ENCODE measurements at places on chromosomes 16 and 17.

- peak; percentile 42 for DNase-seq
Observed at GRCh38 chr16:79472426-79472825, 128.1 kb downstream of the MAF start.

- DNase-seq, result peak; percentile 59
Observed at GRCh38 chr17:17661834-17662385, 19.3 kb upstream of the RAI1 start.

GRCh38 chr17:17782523-17783115 is 54.2 kb downstream of the SREBF1 start:
- DNase-seq, result peak; percentile 12

DNA sequence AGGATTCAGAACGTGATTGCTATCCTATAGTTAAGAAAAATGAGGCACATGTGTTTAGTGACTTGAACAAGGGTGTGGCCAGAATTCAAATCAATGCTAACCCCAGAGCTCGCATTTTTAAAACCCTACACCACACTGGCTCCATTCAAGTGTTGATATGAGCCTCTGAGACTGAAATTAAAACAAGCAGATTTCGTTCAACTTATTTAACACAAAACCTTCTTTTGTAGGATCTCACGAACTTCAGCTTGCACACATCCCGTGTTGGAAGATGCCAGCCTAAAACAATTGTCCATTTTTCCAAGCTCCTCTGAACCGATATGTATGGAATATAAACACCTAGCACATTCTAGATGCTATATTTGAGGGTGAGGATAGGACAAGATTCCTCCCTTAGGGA is 231.0 kb upstream of the IRX5 start:
- DNase-seq, result no peak

DNA sequence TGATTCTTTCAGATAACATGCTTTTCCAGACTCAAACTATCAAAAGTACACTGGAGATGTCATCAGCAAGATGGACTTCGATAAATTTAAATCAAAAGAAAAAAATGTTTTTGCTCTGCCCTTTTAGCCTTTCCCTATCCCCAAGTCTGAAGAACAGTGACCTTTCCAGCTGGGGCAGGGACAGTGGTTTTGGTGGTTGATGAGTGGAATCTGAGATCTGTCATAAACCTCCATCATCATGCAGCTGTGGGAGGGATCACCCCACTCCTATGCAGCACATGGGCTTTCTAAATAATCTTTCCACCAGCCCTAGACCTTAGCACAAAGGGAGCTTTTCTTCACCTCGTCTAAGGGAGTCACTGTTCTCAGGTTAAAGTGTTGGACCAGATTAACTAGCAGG is 869.5 kb upstream of the SOX9 start:
- DNase-seq, result no peak

DNA sequence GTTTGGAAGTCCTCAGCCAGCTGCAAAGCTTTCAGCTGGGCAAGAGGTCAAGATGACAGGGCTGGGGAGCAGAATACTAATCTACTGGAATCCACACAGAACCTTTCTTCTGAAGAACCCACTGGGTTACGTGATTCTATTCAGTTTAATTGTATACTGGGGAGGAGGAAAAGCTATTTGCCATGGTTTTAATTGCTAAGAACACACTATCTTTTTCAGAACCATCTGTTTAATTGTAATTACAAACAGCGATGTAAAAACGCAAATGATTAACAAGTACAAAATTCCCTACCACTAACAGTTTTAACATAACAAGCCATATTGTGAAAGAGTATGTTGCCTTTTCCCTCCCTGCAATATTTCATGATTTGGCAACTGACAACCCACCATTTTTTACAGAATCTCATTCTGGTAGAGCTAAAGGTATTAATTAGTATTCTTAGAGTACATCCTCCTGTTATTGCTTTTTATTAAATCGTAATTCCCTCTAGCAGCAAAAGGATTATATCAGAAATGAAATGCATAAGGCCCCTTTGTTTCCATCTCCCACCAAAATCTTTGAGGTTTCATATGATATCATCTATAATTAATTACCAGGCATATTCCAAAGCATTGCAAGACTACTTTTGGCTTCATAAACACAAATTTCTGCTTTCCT is 12.1 kb downstream of the HYDIN start:
- DNase-seq, result no peak

DNA sequence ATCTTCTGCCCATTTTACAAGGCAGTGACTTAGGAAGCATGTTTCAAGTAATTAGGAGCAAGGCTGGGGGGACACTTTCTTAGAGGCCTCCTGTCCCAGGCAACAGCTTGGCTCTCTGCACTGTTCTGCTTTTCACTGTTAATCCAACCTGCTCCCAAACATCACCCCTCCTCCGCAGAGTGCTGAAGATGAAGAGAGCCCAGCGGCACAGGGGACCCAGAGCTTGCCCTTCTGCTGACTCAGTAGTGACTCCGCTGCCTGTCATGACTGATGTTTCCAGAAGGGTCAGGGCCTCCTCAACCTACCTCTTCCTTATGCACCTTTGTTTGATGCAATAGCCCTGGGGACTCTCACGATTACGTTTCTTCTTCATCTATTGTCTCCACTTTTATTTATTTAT is 38.9 kb upstream of the NDRG4 start:
- DNase-seq, result no peak

DNA sequence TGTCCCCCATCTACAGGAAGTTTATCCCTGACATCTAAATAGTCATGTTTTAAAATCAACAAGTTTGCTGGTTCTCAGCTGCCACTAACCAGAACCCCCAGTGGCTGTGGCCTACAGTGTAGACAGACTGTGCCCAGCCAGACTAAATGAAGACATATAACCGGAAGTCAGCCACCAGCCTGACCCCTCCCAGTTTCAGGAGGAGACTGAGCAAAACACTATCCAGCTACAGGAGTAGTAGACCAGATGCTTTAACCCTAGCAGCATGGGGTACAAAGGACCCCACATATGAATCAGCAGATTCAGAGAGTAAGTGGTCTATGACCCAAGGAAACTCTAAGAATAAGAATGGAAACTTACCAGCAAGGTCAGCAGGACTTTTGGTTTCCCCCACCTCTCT is 83.4 kb downstream of the HIC1 start:
- peak; percentile 32 for DNase-seq

DNA sequence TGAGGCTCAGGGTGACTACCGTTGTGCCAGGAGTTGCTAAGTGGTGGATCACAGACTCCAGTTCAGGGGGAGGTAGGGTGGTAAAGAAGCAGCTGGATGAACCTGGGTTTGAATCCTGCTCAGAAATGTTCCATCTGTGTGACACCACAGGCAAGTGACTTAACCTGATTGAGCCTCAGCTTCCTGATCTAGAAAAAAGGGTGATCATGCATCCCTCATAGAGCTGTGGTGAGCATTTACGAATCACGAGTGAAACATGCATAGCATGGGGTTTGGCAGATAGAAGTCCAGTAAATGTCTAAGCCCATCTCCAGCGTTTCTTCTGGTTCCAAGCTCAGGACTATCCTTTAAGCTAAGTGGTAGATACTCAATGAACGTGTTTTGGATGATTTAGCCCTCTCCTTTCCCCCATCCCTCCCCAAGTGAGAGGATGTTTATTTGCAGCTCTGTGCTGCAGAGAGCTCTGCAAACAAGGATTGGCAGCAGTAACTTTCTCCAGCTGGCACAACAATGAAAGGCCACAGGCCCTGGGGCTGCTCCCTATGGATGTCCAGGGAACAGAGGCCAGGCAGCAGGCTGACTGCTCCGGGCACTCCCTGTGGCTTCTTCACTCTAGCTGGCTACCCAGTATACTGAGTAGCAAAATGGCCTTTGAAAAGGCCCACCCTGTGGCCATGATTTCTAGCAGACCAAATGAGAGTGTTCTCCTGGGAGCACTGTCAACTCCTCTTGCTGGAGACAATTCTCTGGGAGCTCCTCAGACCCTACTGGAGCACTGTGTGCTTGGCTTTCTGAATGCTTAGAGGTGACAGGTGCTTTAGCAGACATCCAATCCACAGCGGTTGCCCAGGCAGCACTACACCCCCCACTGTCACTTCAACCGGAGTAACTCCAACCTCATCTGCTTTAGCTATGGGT is 21.3 kb downstream of the CA4 start:
- DNase-seq, result no peak

DNA sequence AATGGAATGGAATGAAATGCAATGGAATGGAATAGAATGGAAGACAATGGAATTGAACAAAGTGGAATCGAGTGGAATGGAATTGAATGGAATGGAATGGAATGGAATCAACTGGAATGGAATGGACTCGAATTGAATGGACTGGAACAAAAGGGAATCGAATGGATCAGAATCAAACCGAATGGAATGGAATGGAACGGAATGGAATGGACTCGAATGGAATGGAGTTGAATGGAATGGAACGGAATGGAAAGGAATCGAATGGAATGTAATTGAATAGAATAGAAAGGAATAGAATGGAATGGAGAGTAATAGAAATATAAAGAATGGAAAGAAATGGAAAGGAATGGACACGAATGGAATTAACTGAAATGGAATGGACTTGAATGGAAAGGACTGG is 475.2 kb upstream of the WSB1 start:
- no peak for DNase-seq

- peak; percentile 81 for DNase-seq
Observed at GRCh38 chr16:22198547-22199293, 7.4 kb upstream of the EEF2K start.

- no peak for DNase-seq
Observed at GRCh38 chr17:79977708-79978547, 57.7 kb downstream of the TBC1D16 start.

DNA sequence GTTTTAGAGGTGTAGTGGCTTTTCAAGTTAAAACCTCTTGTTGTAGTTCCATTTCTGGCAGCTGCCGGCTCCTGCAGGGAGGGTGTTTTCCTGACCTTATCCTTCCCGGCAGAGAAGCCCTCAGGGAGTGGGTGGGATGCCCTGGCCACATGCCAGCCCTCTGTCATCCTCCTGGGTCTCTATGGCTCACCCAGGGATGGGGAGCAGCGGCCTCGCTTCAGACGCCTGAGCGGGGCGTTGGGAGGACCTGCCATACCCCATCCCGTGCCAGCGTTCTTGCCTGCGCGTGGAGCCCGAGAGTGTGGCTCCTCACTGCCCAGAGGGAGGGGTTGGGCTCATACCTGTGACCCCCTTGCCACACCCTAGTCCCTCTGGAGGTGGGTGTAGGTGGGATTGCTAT is 11.9 kb downstream of the KCNJ12 start:
- no peak for DNase-seq

GRCh38 chr17:75319904-75320691 is 30.9 kb upstream of the SLC25A19 start:
- DNase-seq, result no peak

- DNase-seq, result no peak
Observed at GRCh38 chr17:48071654-48072053, 23.5 kb downstream of the NFE2L1 start.

DNA sequence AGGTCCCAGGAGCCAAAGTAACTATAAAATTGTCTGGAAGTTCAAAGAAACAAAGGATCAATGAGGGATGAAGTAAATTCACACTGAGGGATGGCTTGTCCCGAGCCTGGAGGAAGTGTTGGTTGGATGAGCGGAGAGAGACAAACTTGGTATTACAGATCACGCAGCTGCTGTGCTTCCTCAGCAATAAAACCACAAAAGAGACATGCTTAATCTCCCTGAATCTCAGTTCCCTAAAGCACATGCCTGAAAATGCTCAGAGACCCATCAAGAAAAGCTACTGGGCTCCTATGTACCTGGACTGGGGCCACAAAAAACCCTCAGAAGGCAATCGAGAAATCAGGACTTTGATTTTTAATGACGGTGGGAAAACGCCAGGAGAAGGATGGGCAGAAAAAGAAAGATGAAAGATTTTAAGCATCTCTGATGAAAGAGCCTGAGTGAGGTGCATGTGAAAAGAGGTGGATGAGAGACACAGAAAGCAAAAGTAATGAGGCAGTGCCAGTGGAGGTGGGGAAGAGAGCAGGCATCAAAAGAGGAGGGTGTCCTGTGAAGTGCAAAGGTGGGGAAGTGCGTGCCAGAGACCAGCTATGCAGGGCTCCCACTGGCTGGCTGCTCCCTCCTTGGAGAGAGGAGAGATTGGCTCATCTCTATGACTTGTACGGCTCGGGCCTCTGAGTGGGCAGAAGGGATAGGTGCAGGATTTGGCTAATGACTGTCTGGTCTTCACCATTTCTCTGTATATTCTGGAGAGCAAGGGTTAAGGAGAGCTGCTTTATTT is 143.7 kb downstream of the ABCC12 start:
- no peak for DNase-seq

DNA sequence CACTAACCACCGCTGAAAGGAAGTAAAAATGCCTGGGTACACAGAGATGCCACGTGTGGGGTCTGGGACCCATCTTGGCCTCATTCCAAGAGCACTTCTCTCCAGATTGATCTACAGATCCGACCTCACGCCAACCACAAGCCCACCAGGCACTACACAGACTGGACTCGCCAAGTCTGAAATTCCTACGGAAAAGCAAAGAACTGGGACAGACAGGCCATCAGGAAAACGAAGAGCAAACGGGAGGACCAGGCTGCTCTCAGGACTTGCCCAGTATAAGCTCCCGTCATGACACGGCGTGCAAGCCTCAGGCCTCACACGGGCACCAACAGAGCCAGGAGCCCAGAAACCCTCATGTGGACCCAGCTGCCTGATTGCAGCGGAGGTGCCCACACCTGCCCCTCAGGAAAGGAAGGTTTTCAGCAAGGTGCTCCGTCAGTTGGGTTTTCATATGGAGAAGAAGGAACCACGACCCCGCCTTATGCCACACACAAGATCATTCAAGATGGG is 20.1 kb upstream of the C16orf95 start:
- no peak for DNase-seq

GRCh38 chr16:57123974-57124674 is 31.7 kb downstream of the CPNE2 start:
- no peak for DNase-seq

- DNase-seq, result no peak
Observed at GRCh38 chr17:80683625-80684104, 139.0 kb downstream of the RPTOR start.

- no peak for DNase-seq
Observed at GRCh38 chr17:31653691-31654090, 205.4 kb downstream of the COPRS start.

DNA sequence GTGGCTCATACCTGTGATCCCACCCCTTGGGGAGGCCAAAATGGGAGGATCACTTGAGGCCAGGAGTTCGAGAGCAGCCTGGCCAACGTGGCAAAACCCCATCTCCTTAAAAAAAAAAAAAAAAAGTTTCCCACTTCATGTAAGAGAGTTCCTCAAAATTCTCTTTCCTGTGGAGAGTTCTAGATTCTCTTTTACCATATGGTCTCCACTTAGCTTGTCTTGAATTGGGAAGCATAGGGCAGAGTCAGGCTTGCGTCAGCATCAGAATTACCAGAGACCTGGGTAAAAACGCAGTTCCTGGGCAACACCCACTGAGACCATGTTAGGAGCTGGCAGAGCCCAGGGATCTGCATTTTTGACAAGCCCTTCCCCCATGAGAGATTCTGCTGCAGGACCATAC is 158.4 kb downstream of the CCDC182 start:
- DNase-seq, result no peak

- DNase-seq, result peak; percentile 57
Observed at GRCh38 chr17:60390186-60390585, 1.7 kb downstream of the USP32 start.

GRCh38 chr17:59093702-59094231 is 12.9 kb downstream of the TRIM37 start:
- no peak for DNase-seq

Measured in suppressor macrophage (primary cell).